ELF-1 (cell line): ENCODE measurements at places on chromosomes 16 and 17.
A peak's percentile ranks its signal among the peaks of the same experiment; 100 is the strongest.

GRCh38 chr17:4534515-4534914 lies 20.7 kb downstream of the MYBBP1A start:
- no peak for DNase-seq

DNA sequence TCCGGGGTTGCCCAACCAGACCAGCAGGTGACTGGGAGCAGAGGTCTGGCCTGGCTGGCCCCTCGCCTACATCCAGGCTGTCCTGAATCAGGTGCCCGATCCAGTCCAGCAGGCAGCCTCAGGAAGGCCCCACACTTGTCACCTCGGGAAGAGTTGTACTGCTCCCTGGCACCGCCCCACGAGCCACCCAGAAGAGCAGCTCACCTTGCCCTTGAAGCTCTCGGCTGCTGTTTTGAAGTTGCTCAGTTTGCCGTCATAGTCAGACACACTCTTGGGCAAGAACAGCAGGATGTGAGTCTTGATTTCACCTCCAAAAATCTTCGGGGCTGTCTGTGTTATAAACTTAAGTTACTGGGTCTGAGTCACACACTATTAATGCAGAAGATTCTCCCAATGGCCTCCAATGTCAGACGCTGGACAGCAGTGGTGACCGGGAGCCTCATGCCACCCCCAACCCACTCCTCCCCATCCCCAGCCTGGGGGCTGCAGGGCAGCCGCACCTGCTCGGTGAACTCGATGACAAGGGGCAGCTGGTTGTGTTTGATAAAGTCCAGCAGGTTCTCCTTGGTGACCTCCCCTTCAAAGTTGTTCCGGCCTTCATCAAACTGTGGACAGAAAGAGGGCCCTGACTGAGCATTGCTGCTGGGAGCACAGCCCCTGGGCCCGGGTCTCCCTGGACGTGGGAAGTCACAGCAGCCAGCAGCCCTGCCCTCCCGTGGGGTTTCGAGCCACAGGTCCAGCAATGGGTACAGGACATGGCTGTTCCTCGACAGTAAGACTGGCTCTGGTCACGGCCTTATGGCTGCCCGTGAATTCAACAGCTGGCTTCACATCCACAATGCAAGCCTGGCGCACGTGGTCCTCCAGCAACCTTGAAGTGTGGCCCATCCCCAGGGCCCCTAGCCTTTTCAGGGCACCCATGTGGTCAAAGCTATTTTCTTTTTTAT lies 12.2 kb upstream of the PPP1R27 start:
- no peak for DNase-seq

DNA sequence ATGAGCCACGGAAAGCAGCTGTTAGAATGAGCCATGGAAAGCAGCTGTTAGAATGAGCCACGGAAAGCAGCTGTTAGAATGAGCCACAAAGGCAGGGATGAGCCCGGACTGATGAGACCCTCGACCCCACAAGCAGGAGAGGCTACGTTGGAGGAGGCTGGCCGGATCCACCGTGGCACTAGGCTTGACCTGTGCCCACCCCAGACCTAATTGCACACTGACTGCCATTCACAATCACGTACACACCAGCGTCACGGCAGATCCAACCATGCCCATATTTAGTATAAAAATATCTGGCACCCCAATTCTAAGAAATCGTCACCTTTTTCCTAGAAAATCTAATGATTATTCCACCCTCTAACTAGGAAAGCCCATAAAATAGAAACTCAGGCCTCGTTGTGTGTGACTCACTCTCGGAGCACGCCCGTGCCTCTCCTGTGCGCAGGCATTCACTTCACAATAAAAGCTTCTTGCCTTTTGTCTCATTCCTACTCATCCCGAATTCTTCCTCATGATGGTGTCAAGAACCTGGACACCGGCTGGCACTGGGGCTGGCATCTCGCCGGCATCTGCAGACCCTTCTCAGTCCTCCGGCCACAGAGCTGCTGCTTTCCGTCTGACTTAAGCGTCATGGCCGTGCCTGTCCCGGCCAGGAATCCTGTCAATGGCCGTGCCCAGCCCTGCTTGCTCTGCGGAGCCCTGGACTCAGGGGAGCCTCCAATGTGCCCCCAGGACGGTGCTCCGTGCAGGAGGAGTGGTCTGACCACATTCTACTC lies 5.5 kb upstream of the SECTM1 start:
- peak; percentile 84 for DNase-seq

- DNase-seq: peak; percentile 94
These were observed 16.2 kb upstream of the NAGLU start for GRCh38 chr17:42519546-42520491.

DNA sequence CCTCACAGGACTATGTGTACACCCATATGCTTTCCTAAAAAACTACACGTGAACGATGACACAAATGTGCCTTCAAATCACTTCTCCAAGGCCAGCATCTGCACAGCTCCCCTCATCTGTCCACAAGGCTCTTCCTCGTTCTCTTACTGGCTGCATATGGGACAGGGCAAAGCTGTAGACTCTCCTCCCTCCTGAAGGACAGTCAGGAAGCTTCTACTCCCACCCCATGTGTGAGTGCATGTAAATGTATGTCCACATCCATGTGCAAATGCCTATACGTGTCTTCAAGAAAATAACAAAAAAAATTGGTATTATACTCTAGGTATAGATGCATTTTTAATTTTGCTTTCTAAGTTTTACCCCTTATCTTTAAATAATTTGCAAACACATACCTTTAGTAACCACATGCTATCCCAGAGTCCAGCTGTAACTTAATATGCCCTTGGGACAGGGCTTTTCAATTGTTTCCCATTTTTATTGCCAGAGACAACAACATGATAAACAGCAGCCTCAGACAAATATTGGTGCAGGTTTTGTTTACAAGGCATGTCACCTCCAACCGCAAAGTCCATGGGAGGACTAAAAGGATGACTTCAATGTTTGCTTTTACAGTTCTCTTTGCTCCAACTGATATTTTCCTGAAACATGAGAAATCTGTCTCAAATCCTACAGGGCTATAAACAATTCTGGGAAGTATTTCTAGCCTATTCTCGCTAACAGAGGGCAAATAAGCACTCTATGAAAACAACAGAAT lies 31.6 kb upstream of the FAAP100 start:
- DNase-seq: no peak

- DNase-seq: peak; percentile 33
These were observed 146.8 kb downstream of the SOX9 start for GRCh38 chr17:72267601-72268000.
